ENCODE measurements at places on chromosomes 13 and 19.
A peak's percentile ranks its signal among the peaks of the same experiment; 100 is the strongest.

DNA sequence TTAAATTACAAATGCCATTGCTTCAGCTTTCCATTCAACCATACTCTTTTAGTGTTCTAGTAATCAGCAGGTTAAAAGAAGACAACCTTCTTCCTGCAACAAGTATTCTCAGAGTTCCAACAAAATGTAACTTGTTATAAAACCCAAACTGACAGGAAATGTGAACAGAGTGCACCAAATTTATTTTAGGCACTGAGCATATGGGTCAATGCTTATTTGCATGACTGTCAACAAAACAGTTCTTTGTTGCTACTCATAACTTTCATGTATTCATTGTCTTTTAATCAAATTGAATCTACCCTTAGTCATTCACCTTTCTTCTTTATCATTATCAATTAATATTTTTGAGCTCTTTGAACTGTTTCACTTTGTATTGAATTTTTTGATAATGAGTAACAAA, 554.1 kb downstream of the DACH1 start:
- DNase-seq = no peak

DNA sequence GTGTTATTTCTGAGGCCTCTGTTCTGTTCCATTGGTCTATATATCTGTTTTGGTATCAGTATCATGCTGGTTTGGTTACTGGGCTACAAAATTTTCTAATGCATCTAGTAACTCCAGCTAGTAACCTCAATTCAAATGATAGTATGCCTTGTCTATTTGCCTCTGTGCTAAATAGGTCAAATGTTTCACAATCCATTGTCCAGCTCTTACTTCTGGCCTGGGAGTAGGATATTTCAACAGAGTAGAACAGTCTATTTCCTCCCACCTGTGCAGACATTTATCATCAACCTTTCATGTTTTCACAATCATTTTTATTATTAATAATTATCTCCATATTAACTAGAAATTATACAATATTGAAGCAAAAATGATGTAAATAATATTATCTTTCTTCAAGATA, 18.1 kb upstream of the NDFIP2 start:
- DNase-seq = no peak

DNA sequence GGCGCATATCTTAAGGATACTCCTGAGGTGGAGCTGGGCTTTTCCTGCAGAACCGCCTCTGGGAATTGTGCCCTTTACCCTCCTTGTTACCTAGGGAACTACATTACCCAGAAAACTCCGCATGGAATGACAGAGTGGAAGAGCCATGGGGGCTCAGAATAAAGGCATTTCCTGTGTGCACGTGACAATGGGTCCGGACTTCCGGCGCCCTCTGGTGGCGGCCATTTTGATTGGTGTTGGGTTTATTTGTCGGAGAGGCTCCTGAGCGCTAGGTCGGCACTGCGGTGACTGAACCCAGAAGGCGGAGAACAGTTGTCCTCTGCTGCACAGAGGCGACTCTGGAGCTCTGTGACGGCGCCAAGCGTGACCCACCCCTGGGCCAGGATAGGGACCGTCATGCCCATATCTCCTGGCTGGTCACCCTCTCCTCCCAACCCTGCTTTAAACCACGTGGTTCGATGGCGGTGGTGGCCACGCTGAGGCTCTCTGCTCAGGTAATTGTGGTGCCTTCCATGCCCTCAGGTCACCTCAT, at the start of gene ZNF587B:
ZNF587B (plus strand) TSS at position 229 of the 532 bp plus-strand sequence; CDS start at position 459, 230 bp downstream.
- DNase-seq = peak; percentile 23

DNA sequence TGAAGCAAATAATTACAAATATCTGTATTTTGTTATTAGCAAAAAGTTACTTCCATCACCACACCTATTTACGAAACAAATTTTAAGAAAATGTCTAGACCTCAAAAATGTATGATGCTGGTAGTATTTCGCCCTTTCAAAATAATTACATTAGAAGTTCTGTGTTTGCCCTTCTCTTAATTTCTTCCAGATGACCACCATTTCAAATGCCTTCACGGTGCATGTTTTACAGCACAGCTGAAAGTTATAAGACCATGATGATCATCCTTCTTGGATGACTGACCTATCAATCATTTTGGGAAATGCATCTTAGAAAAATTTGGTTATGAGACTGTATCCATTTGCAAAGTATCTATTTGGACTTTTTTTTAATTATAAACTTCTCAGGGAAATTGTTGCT, 390.8 kb downstream of the SLITRK6 start:
- no peak for DNase-seq

DNA sequence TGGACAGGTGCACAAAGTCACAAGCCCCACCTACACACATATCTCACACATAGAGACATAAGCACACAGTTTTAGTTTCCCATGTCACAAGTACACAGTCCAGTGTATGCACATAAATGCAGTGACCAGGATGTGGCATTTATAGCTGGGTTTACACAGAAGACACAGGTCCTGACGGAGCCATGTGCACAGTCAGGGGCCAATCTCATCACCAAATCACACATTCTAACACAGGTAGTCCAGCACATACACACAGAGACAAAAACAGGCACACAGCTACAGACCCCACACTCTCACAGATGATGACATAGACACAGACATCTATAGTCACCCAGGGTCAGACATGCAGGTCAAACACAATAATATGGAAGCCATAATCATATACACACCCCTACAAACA, 2.1 kb downstream of the NUMBL start:
- no peak for DNase-seq

DNA sequence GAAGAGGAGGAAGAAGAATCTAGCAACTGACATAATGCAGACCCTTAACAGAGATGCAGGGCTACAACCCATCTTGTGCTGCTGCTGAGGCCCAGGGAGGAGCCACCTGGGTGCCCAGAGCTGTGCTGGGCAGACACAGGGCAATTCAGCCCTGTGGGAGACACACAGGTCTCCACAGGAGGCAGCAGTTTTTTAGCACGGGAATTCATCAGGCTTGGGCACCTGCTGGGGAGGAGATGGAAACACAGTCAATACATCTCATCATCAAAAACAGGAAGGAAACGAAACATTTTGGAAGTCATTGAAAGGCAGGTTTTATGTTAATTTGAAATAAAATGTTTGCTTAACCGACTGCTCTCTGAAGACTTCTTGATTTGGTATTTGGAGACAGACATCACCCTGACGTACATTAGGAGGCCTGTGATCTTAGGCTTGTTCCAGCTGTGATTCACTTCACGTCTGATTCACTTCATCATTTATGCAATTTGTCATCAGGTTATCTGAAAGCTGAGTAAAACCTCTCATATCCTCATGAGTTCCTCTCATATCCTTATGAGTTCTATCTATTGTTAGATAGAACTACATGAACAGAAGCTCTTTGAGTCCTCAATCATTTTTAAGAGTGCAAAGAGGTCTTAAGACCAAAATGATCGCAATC, 77.4 kb downstream of the CYSLTR2 start:
- DNase-seq = no peak

DNA sequence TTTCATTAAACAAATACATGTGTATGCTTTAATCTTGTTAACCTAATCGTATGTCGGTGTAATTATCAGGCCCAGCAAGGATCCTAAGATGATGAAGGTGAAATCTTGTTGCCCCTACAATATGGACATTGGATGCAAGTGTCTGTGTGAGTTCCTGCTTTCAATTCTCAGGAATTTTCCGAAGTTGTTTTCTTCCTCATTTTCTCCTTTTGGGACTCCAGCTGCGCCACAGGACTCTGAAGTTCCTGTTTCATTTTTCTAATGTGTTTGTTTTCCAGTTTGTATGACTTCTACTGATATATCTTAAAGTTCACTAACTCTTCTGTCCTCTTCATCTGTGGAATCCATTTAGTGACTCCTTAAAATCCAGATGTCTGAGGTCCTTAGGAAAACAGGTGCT, 11.9 kb upstream of the OR7D2 start:
- no peak for DNase-seq

GRCh38 chr13:70945506-70945905, 837.3 kb upstream of the KLHL1 start:
- DNase-seq = no peak

- DNase-seq = no peak
Measured at GRCh38 chr13:67232384-67232783, 2.2 kb upstream of the PCDH9 start.

DNA sequence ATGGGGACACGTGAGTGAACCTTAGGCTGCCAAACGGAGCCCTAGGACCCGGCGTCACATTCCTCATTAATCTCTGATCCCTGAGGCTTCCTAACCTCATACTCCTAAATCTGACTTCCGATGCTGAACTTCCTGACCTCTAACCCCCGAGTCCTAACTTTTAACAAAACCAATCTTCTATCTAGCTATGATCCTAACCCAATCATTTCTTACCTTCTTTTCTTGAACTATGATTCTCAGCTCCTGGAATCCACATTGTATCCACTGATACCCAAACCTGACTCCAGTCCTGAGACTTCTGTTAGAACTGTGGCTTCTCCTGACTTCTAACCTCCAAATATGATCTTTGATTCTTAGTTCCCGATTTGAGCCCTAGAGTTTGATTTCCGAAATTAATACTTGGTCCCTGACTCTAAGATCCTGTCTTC, 447 bp downstream of the NFKBIB start:
- no peak for DNase-seq

- no peak for DNase-seq
Measured at GRCh38 chr13:25882466-25883357, 169.1 kb downstream of the SHISA2 start.

DNA sequence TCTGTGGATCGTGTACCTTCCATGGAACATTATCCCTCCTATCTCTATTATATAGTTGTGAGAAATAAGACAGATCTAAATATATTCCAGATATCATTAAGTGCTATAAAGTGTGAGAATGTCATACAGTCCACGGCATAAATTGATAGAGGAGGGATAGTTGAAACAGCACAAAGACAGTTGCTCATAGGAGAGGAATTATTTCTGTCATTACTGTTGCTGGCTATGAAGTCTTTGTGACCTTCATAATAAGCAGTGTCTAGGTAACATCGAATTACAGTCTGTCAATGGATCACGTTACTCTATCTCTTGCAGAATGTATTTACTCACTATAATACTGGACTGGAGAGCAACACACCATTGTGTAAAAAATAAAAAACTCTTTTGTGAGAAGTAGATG, 671.5 kb upstream of the PCDH20 start:
- no peak for DNase-seq

DNA sequence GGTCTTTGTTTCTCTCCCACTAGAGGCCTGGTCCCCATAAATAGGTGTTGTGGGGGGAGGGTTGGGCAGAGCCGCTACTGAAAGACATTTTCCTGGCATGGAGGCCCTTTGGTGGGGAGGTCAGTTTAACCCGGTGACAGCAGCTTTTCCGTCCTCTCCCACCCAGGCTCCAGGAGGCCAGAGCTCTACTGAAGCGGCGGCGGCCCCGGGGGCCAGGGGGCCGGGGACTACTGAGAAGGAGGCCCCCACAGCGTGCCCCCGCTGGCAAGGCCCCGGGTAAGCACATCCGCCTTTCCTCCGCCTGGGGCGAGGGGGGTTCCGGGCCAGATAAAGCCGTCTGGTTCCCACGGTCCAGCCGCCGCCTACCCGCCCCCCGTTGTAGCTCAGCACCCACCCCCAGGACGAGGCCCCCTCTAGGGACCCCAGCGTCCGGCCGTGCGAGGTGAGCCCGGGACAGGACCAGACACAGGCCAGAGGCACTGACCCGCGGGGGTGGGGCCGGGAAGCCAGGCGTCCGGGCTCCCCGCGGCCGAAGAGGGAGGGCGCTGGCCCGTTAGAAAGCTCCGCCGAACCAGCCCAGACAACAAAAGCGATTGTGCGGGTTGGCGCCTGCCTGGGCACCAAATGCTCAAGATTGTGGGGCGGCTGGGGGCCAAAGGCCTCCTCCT, 1.1 kb upstream of the LTBP4 start:
- no peak for DNase-seq

GRCh38 chr13:34294483-34295129, 476.7 kb downstream of the RFC3 start:
- no peak for DNase-seq

- DNase-seq = no peak
Measured at GRCh38 chr19:7395360-7396066, 46.8 kb downstream of the ARHGEF18 start.

DNA sequence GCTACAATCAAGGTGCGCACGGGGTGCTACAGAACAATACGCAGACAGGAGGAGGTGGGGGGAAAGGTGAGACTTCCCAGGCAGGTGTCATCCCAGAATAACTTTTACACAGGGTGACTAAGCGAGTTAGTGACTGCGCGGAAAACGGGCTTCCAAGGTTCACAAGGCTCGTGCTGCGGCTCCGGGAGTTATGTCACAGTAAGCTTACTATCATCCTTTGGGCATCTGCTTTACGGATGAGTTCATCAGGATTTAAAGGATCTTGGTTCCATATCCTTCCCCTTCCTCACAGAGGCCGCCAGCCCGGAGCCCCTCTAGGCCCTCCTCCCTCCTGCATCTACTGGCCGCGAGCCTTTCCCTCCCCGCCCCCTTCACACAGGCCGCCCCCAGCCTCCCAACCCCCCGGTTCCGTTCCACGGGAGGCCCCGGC, 474 bp upstream of the IFT88 start:
- no peak for DNase-seq

DNA sequence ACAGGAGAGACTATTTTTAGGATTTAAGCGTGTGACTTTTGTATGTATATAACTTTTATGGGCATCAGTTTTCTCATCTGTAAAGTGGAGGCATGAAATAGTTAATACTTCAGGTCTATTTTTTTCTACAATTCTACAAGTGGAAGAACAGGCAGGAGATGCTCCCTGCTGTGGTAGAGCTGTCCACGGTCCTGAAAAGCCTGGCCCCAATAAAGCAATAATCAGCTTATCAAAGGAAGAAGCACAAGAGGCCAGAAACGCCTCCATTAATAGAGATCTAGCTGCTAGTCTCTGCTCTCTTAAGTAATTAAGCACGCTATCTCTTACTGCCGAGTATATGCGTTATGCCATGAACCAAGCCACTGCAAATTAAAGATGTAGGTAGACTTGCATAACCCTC, 28.0 kb upstream of the WASF3 start:
- DNase-seq = peak; percentile 5

DNA sequence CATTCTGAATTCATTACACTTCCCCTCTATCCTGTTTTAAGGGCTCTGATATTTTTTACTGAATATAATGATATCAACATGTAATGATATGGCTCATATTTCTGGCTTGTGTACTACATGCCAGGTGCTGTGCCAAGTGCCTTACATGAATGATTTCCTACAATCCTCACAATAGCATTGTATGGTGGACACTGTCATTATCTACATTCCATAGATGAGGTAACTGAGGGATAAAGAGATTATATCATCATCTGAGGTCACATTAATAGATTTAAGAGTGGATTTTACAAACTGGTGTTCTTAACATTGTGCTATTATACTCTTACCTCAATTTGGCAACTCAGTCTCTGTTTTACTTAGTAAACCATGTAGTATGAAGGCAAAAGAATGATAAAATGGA, 502.0 kb downstream of the LIG4 start:
- DNase-seq = no peak

DNA sequence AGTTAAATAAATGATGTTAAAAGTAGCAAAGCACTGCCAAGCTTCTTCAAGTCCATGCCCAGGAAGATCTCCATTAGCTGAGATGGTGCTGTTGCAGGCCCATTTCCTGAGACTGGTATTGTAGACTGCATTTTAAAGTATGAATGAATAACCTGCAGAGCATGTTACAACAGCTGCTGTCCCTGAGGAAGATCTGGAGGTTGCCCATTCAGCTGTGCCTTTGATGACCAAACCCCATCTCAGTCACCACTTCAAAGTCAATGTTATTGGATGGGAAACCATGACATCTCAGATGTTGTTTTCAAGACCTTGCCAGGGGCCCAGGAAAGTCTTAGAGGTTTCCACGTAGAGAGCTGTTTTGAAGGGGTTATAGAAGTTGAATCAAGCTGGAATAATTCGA, 281.3 kb downstream of the MTUS2 start:
- no peak for DNase-seq

- DNase-seq = no peak
Measured at GRCh38 chr19:15199661-15200552, 888 bp downstream of the NOTCH3 start.

GRCh38 chr13:98825659-98826058, 73.2 kb upstream of the SLC15A1 start:
- DNase-seq = no peak
